ENCODE measurements at places on chromosomes 11 and 22. TPM values are rescaled to one million over a fixed set of nuclear protein-coding genes. Genes with fewer than 3 reads are reported as not detected.
A peak's percentile ranks its signal among the peaks of the same experiment; 100 is the strongest.

GRCh38 chr22:39241794-39242594, 2.8 kb downstream of the PDGFB start:
- DNase-seq: no peak

DNA sequence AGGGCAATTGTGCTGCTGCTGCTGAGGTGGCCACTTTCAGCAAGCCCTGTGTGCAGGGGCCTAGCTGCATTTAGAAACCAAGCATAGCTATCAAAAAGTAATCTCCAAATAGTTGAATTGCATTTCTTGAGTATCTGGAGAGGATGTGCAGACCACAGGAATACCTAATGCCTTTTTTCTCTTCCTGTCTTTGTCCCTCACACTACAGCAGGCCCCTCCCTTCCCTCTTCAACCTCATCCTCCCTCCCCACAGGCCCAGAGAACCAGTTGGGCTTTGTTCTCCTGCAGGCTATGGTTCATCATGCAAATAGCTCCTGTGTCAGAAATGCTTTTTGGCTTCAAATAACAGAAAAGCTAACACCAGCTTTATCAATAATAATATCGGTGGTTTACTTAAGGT, 47.7 kb downstream of the DKK3 start:
- no peak for DNase-seq

GRCh38 chr11:118948000-118948399, 8.1 kb upstream of the UPK2 start:
- no peak for DNase-seq

- no peak for DNase-seq
Observed at GRCh38 chr22:30204742-30205111, 41.8 kb downstream of the LIF start.

- DNase-seq: no peak
Observed at GRCh38 chr11:78603792-78604191, 29.1 kb upstream of the NARS2 start.

- peak; percentile 23 for DNase-seq
Observed at GRCh38 chr11:3163241-3163981, 1.7 kb downstream of the OSBPL5 start.

- no peak for DNase-seq
Observed at GRCh38 chr11:110818032-110818687, 105.9 kb upstream of the ARHGAP20 start.

- DNase-seq: no peak
Observed at GRCh38 chr22:26550498-26551033, 38.3 kb upstream of the TFIP11 start.

DNA sequence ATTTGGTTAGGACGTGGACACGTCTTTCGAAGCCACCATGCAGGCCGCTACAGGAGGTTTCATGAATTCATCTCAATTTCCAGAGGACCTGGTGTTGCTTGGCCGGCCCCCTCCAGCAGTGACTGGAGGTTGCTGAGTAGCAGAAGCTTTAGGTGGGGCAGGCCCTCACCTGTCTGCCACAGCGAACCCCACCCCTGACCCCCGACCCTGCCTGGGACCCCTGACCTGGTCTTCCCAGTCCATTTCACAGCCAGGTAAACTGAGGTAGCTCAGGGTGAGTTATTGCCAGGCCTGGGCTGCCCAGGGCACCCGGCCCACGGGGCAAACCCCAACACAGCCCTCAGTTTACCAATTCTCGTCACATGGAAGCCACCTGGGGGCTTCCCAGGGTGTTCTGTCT, 39.1 kb upstream of the SMIM38 start:
- DNase-seq: no peak

Gene SMTNL1
- not detected for total RNA-seq

Gene CACNA1I
- 0.12 TPM for total RNA-seq

Gene ARHGAP32
- 45.3 TPM for total RNA-seq

Gene SLC22A6
- not detected for total RNA-seq

Gene CCDC188
- 0.54 TPM for total RNA-seq

Gene TNNT3
- not detected for total RNA-seq

Gene KCNK7
- total RNA-seq: 0.69 TPM

Measured in glutamatergic neuron (in vitro differentiated cells).